Activated T-cell treated with anti-CD3 and anti-CD28 coated beads, Interleukin-2, amount 50 U/mL, for 48 hours (primary cell): ENCODE measurements at places on chromosomes 3 and 15.

GRCh38 chr3:46882377-46883053 lies 5.0 kb downstream of the PTH1R start:
- no peak for DNase-seq

GRCh38 chr15:67838789-67839332 lies 984 bp downstream of the RNU6-1 start:
- no peak for DNase-seq

DNA sequence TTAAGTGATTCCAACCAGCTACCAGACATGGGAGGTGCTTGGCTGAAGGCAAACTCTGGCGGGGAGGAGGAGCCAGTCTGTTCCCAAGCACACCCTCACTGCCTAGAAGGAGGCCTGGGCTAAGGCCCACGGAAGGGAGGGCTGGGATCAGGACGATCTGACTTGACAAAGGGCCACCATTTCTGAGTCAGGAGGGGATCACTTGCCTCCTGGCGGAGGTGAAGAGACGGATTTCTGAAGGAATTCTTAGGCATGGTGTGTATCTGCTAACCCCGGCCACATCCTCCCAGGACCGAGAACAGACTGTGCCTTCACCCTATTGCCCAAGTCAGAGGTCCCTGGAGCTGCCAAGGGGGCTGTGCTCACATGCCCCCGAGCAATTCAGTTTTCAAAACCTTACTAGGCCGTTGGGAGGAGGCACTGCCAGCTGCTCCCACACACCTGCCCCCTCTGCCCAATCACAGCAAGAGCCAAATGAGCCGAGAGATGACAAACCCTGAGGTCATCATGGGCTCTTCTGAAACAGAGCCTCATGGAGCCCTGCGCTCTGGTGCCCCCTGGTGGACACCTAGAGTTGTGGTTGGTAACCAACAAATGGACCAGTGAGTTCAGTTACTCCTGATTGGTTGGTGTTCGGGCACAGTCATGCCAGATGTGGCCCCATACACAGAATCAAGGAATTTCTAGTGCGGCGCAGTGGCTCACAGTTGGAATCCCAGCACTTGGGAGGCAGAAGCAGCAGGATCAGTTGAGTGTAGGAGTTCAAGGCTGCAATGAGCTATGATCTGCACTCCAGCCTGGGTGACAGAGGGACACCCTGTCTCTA lies 6.5 kb upstream of the TNK2 start:
- DNase-seq: peak; percentile 96

DNA sequence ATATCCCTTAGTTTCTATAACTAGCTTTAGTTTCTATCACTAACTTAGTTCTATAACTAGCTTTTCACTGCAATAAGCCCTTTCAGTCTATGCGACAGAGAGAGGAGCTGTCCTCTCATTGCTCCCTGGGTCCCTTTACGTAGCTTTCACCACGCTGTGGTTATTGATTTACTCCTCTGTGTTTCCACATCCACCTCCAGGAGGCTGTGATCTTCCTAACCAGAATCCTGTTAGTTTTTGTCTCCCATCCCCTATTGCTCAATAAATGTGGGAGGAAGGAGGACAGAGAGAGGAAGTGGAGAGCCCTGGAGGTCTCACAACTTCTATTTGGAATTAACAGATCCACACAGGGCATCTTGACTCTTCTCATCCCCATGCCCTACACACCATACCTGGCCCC lies 1036.1 kb downstream of the MCTP2 start:
- no peak for DNase-seq

DNA sequence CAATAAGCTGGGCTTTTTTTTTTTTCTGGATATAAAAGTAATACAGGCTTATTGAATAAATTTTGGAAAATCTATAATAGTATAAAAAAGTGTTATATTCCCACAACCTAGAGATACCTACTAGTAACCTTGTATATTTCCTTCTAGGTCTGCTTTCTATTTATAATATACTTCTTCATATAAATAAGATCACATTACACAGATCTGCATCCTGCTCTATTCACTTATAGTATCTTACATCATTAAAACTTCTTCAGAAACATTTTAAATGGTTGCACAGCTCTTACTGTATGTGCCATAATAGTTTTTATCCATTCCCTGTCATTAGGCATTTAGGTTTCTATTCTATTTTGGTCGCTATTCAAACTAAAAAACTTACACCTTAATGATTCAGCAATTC lies 87.0 kb upstream of the TTBK2 start:
- no peak for DNase-seq

- no peak for DNase-seq
These were observed 237.0 kb downstream of the SCAPER start for GRCh38 chr15:76667943-76668715.

DNA sequence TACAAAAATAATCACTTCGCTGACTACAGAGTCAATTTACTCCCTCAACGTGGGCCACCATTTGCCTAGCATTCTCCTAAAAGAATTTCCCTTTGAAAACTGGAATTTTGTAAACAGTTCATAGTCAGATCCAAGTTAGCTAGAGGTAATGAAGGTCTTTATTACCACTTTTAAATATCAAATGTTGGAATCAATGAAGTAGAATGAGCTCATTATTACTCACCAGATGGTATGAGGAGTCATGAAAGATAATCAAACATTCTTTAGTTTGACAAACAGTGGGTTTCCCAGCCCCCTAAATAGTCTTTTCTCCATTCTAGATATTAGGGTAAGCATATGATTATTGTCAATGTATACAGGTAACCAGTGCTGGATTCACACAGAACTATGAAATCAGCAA lies 455.7 kb upstream of the THBS1 start:
- no peak for DNase-seq
